ENCODE measurements at places on chromosomes 4 and X. TPM values are rescaled to one million over a fixed set of nuclear protein-coding genes. Genes with fewer than 3 reads are reported as not detected.

Gene FGFBP1
- total RNA-seq: 6.9 TPM

DNA sequence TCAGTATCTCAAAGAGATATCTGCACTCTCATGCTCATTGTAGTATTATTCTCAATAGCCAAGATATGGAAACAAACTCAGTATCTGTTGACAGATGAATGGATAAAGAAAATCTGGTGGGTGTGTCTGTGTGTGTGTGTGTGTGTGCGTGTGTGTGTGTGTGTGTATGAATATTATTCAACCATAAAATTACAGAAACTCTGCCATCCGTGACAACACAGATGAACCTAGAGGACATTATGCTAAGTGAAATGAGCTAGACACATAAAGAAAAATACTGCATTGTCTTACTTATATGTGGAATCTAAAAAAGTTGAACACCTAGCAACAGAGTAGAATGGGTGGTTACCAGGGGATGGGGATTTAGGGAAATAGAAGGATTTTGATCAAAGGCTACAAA lies 13.2 kb downstream of the XKRX start:
- no peak for DNase-seq

- no peak for DNase-seq
Measured at GRCh38 chrX:38232079-38232686, 11.5 kb upstream of the SRPX start.

Gene AVPR2
- total RNA-seq: 2.3 TPM

- peak; percentile 75 for DNase-seq
Measured at GRCh38 chr4:108155373-108155772, 13.4 kb downstream of the LEF1 start.

Gene CSN1S1
- not detected for total RNA-seq

- no peak for DNase-seq
Measured at GRCh38 chrX:4936315-4936714, 1222.9 kb upstream of the PRKX start.

DNA sequence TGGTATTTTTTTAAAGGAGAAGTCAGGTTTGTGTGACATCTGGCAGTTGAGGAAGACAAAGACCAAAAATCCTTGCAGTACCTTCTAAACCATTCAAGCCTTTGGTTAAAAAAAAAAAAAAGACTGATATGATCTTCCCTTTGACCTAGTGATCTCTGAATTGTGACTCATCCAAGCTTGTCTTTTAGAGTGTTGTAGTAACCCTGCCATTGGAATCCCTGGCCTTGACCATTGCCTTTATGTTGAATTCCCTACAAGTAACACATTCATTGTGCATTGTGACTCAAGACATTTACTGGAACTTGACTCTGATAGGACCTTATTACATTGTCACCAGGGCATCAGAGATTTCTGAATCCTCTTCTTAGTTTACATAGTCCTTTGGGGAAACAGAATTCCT lies 1469.0 kb downstream of the TECRL start:
- DNase-seq: no peak

DNA sequence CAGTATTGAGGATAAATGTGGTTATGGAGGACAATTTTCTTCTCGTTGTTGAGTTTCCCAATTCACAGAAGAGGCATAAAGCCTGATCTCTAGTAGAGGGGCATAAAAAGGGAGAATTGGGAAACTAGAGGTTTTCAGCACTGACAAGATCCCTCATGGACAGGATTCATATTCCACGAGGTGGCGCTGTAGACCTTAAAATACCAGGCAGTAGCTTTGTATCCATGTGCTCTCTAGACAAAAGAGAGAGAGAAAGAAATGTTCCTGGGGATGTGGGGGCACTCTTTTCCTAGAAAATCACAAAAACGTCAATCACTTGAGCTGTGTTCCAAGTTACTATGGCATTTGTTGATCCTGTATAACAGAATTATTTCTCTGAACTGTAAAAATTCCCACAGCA lies 128.3 kb downstream of the MAGEE1 start:
- no peak for DNase-seq

DNA sequence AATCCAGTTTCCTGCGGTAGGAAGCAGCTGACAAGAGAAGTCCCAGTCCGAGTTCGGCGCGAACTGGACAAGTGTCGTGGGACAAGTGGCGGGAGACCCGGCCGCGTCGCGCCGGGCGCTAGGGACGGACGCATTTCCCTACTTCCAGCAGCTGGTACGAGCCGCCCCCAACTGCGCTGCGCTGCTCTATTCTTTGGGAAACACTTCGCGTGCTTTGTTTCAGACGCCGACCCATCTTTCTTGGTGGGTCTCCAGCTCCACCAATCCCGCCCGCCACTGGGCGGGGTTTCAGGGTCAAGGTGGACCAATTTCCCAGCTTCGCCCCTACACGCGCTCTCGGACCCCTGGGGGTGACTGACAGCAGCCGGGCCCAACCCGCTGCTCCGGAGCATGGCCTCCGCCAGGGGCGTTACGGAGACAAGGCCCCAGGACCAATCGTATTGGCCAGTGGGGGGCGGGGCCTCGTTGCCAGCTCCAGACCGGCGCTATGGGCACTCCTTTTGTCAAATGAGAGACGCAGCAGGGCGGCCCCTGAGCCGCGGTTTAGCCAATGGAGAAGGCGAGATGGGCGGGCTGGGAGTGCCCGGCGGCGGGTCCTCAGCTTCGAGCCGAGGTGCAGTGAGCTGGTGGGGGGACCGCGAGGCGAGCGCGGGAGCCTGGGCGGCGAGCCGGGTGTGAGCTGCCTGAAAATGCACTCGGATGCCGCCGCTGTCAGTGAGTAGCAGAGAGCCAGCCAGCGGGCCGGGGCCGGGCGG lies at the start of gene DCUN1D4:
DCUN1D4 (plus strand) TSS at position 600 of the 755 bp plus-strand sequence; CDS start at position 690, 90 bp downstream.
- peak; percentile 100 for DNase-seq

- no peak for DNase-seq
Measured at GRCh38 chr4:4730249-4730648, 129.2 kb upstream of the MSX1 start.

Gene NCAPG
- total RNA-seq: 0.91 TPM

DNA sequence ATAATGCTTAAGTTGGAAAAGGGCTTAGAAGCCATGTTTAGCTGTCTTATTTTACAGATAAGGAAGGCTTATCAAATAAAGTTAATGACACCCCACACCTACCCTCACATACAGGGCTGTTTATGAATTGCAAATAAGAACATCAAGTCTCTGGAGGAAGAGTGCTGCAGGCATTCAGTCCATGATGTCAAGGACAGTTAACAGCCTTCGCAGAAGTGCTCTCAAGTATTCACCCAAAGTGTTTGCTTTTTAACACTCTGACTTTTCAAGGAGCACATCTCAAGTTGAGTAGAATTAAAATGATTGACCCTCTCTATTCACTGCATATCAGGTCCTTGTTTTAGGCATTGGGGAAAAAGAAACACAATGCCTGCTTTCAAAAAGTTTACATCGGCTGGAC lies 328.7 kb downstream of the LDB2 start:
- no peak for DNase-seq

- no peak for DNase-seq
Measured at GRCh38 chrX:7614616-7615015, 228.4 kb upstream of the VCX start.

Measured in kidney (tissue), 22 donors.